ENCODE measurements at places on chromosomes 7 and 10. TPM values are rescaled to one million over a fixed set of nuclear protein-coding genes. Genes with fewer than 3 reads are reported as not detected.

The GPR85 gene
- polyA plus RNA-seq, result 0.15 TPM

- H3K4me1 ChIP-seq, result peaks cover 10% of the 10 kb centered on the region
- peaks cover 49% of the 10 kb centered on the region for H3K36me3 ChIP-seq
- H3K4me3 ChIP-seq, result no peak overlapping the region
- H3K27ac ChIP-seq, result no peak overlapping the region
Observed at GRCh38 chr10:50367732-50368131, 116.4 kb upstream of the ASAH2 start.

- H3K4me3 ChIP-seq, result no peak overlapping the region
- no peak for DNase-seq
- H3K27ac ChIP-seq, result no peak overlapping the region
- H3K4me1 ChIP-seq, result no peaks in the 10 kb centered on the region
- H3K27me3 ChIP-seq, result peaks cover 13% of the 10 kb centered on the region
Observed at GRCh38 chr10:49157229-49157628, 23.4 kb upstream of the FAM170B start.

The WAC gene
- polyA plus RNA-seq, result 108 TPM

The TMEM213 gene
- not detected for polyA plus RNA-seq

DNA sequence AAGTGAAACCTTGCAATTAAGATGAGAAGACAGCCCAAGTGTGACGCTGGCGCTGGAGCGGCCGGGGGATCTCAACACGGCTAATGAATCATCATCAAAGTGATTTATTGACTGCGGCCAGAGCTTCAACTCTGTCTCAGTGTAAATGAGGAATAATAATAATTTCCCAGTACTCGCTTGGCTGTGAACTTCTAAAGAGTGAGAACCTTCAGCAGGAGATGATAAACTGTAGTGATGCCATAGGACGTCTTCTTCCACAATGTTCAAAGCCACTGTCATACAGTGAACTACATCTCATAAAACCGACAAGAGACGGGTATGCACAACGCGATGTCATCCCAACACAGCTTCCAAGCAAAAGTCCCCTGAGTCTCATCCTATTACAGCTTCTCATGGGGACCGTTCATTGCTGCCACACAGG is 123.6 kb upstream of the NOBOX start:
- no peak overlapping the region for H3K4me3 ChIP-seq
- no peaks in the 10 kb centered on the region for H3K4me1 ChIP-seq
- peaks cover 30% of the 10 kb centered on the region for H3K36me3 ChIP-seq
- H3K27ac ChIP-seq, result no peak overlapping the region
- H3K27me3 ChIP-seq, result no peaks in the 10 kb centered on the region
- no peak for DNase-seq

The GOLGA7B gene
- 0.35 TPM for polyA plus RNA-seq

The PARD3 gene
- polyA plus RNA-seq, result 0.10 TPM

DNA sequence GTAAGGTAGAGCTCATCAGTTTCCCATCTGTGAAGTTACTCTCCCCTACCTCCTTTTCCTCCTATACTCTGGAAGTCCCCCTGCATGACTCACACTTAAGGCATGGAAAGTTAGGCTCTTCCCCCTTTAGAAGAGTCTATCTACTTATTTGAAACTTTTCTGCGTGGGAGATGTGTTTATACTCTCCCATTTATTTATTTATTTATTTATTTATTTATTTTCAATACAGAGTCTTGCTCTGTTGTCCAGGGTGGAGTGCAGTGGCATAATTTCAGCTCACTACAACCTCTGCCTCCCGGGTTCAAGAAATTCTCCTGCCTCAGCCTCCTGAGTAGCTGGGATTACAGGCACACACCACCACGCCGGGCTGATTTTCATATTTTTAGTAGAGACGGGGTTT is 107.5 kb upstream of the JCAD start:
- H3K27ac ChIP-seq, result no peak overlapping the region
- H3K4me1 ChIP-seq, result no peaks in the 10 kb centered on the region
- H3K36me3 ChIP-seq, result no peaks in the 10 kb centered on the region
- no peak overlapping the region for H3K4me3 ChIP-seq
- DNase-seq, result no peak

DNA sequence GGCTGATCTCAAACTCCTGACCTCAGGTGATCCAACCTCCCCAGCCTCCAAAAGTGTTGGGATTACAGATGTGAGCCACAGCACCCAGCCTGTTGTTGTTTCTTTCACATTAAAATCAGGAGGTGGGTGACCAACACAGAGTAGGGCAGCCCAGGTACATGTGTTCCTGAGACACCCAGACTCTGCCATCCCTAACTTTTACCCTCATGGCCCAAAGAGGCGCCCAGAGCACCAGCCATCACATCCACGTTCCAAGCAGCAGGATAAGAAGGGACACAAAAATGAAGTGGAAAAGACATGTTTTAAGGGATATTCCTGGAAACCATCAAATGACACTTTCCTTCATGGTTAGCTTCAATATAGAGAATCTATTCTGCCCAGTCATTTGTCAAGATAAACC is 159.6 kb upstream of the KLF6 start:
- no peak for DNase-seq
- H3K4me1 ChIP-seq, result peaks cover 49% of the 10 kb centered on the region
- H3K27me3 ChIP-seq, result no peaks in the 10 kb centered on the region
- H3K27ac ChIP-seq, result no peak overlapping the region
- no peaks in the 10 kb centered on the region for H3K36me3 ChIP-seq
- H3K4me3 ChIP-seq, result no peak overlapping the region

DNA sequence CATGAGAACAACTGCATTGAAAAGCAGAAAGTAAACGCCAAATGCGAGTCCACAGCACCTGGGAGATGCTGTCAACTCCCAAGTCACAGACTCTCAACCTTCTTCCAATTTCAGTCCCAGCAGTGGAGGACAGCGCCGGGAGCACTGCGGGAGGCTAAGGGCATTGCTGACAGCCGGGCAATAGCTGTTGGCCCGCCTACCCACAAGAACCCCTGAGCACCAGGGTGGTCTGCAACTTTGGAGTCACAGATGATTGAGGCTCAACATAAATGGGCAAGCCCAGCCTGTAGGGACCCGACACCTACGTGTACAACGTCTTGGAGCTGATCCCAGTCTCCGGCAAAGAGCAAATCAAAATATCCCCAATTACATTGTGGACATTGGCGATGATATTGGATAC is 262.9 kb downstream of the TCERG1L start:
- peaks cover under 1% of the 10 kb centered on the region for H3K27me3 ChIP-seq
- H3K36me3 ChIP-seq, result no peaks in the 10 kb centered on the region
- no peak for DNase-seq
- no peak overlapping the region for H3K27ac ChIP-seq
- H3K4me3 ChIP-seq, result no peak overlapping the region
- H3K4me1 ChIP-seq, result peaks cover 2% of the 10 kb centered on the region

The INA gene
- not detected for polyA plus RNA-seq

- H3K4me3 ChIP-seq, result no peak overlapping the region
- no peaks in the 10 kb centered on the region for H3K27me3 ChIP-seq
- DNase-seq, result no peak
- H3K27ac ChIP-seq, result no peak overlapping the region
Observed at GRCh38 chr7:156036153-156036552, 223.9 kb upstream of the SHH start.

DNA sequence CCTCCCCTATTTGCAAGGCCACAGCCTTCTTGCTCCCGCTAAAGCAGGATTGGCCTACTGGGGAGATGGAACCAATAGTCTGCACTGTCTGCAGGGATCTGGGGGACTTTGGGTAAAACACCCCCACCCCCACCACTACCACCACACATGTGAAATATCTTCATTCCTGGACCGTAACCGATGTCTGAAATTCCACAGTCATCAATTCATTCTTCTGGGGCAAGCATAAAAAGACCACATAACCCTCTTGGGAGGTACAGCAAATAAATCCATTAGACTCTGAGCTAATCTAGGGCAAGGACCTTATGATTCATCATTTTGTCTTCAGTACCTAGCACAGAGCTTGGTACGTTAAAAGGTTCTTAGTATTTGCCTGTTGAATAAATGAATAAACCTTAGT is 307.8 kb downstream of the GPAM start:
- no peak overlapping the region for H3K4me3 ChIP-seq
- no peak overlapping the region for H3K27ac ChIP-seq
- H3K27me3 ChIP-seq, result peaks cover 3% of the 10 kb centered on the region
- DNase-seq, result no peak
- H3K36me3 ChIP-seq, result no peaks in the 10 kb centered on the region

The CRYGN gene
- 0.65 TPM for polyA plus RNA-seq

DNA sequence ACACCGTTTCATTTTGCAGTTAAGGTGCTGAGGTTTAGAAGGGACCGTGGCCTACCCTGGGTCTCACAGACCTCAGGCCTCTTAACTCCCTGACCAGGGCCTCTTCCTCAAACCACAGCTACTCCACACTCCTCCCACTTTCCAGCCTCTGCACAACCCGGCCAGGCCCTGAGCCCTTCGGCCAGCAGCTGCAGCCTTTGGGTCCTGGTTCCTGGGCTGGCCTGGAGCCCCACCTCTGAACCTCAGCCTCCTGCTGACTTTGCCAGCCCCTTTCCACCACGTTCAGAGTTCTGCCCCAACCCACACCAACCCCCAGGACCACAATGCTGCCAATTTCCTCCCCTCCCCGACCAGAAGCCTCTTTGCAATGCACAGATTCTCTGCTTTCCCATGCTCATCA is 84.1 kb downstream of the VOPP1 start:
- H3K4me1 ChIP-seq, result peaks cover 60% of the 10 kb centered on the region
- H3K4me3 ChIP-seq, result no peak overlapping the region
- no peak for DNase-seq
- no peaks in the 10 kb centered on the region for H3K27me3 ChIP-seq

DNA sequence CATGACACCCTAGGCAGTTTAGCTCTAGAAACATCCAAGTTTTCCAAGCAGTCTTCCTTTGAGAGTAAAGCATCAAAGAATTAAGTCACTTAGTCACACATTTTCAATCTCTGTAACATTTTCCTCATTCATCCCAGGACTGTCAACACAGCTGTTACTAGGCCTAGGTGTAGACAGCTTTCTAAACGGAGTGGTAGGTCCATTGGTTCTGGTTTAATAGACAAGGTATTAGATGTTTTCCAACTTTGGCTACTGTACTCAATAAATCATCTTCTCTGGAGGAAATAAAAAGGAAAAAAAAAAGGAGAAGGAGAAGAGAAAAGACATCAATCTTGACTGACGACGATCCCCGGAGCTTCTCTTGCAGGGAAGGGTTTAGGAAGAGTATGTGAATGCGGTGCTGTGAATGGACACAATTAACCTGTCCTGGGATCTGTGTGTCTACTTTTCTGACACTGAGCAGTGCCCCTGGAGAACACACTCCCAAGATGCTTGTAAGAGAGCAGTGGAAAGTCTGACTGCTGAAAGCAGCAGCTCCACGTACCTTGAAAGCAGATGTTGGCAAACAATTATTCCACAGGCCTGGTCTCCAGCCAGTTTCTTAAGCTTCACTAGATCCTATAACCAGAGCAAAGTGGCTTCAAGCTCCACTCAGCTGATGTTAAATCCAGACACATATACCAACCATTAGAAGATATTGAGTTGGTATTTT is 59.1 kb downstream of the CXCL12 start:
- no peak for DNase-seq
- no peak overlapping the region for H3K4me3 ChIP-seq
- no peak overlapping the region for H3K27ac ChIP-seq

- H3K27ac ChIP-seq, result no peak overlapping the region
- peaks cover 33% of the 10 kb centered on the region for H3K27me3 ChIP-seq
- no peak for DNase-seq
- H3K4me3 ChIP-seq, result peak overlapping the region; percentile 0
- peaks cover 18% of the 10 kb centered on the region for H3K4me1 ChIP-seq
- H3K36me3 ChIP-seq, result no peaks in the 10 kb centered on the region
Observed at GRCh38 chr10:45602082-45602730, 70.4 kb downstream of the ZFAND4 start.

- peaks cover 36% of the 10 kb centered on the region for H3K4me1 ChIP-seq
- peak overlapping the region; percentile 50 for H3K4me3 ChIP-seq
- H3K27me3 ChIP-seq, result no peaks in the 10 kb centered on the region
Observed at GRCh38 chr7:27952456-27953285, 212.7 kb downstream of the TAX1BP1 start.

The NEUROG3 gene
- polyA plus RNA-seq, result not detected

The CCDC3 gene
- not detected for polyA plus RNA-seq

DNA sequence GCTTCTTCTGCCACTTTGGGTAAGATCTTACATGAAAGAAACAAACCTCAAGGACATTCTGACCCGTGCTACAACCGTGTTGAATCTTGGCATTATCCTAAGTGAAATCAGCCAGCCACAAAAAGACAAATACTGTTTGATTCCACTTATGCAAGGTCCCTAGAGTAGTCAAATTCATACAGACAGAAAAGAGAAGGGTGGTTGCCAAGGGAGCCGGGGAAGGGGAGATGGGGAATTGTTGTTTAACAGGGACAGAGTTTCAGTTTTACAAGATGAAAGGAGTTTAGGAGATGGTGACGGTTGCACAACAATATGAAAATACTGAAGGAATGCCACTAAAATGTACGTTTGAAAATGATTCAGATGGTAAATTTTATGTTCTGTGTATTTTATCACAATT is 12.2 kb upstream of the CLEC2L start:
- H3K27me3 ChIP-seq, result no peaks in the 10 kb centered on the region
- no peak for DNase-seq
- H3K36me3 ChIP-seq, result no peaks in the 10 kb centered on the region
- no peak overlapping the region for H3K4me3 ChIP-seq
- no peaks in the 10 kb centered on the region for H3K4me1 ChIP-seq
- H3K27ac ChIP-seq, result no peak overlapping the region

The ARL3 gene
- 3.9 TPM for polyA plus RNA-seq

GRCh38 chr7:157442456-157442855 is 105.7 kb downstream of the DNAJB6 start:
- no peak overlapping the region for H3K4me3 ChIP-seq
- H3K36me3 ChIP-seq, result no peaks in the 10 kb centered on the region
- no peak for DNase-seq
- no peak overlapping the region for H3K27ac ChIP-seq
- peaks cover 5% of the 10 kb centered on the region for H3K4me1 ChIP-seq
- H3K27me3 ChIP-seq, result no peaks in the 10 kb centered on the region

GRCh38 chr7:30799206-30799975 is 28.2 kb downstream of the MINDY4 start:
- no peak overlapping the region for H3K27ac ChIP-seq
- H3K4me1 ChIP-seq, result no peaks in the 10 kb centered on the region
- H3K27me3 ChIP-seq, result no peaks in the 10 kb centered on the region
- H3K36me3 ChIP-seq, result no peaks in the 10 kb centered on the region

GRCh38 chr7:141221007-141221612 is 147.2 kb downstream of the TMEM178B start:
- no peak overlapping the region for H3K27ac ChIP-seq
- no peak for DNase-seq
- no peak overlapping the region for H3K4me3 ChIP-seq
- no peaks in the 10 kb centered on the region for H3K4me1 ChIP-seq
- H3K36me3 ChIP-seq, result no peaks in the 10 kb centered on the region

- no peaks in the 10 kb centered on the region for H3K4me1 ChIP-seq
- H3K36me3 ChIP-seq, result no peaks in the 10 kb centered on the region
- no peak for DNase-seq
- H3K27me3 ChIP-seq, result peaks cover 8% of the 10 kb centered on the region
Observed at GRCh38 chr10:77398558-77398957, 239.1 kb downstream of the KCNMA1 start.

- H3K27ac ChIP-seq, result no peak overlapping the region
- no peaks in the 10 kb centered on the region for H3K4me1 ChIP-seq
- H3K27me3 ChIP-seq, result no peaks in the 10 kb centered on the region
Observed at GRCh38 chr10:127207081-127207480, 10.7 kb upstream of the INSYN2A start.

Measured in naive thymus-derived CD8-positive, alpha-beta T cell (primary cell).